OCI-M1 (cell line): ENCODE measurements at places on chromosomes 1 and 21.
A peak's percentile ranks its signal among the peaks of the same experiment; 100 is the strongest.

- DNase-seq: no peak
Observed at GRCh38 chr21:42409366-42409765, 5.7 kb downstream of the UBASH3A start.

- peak; percentile 24 for DNase-seq
Observed at GRCh38 chr1:198829944-198830343, 191.1 kb downstream of the PTPRC start.

DNA sequence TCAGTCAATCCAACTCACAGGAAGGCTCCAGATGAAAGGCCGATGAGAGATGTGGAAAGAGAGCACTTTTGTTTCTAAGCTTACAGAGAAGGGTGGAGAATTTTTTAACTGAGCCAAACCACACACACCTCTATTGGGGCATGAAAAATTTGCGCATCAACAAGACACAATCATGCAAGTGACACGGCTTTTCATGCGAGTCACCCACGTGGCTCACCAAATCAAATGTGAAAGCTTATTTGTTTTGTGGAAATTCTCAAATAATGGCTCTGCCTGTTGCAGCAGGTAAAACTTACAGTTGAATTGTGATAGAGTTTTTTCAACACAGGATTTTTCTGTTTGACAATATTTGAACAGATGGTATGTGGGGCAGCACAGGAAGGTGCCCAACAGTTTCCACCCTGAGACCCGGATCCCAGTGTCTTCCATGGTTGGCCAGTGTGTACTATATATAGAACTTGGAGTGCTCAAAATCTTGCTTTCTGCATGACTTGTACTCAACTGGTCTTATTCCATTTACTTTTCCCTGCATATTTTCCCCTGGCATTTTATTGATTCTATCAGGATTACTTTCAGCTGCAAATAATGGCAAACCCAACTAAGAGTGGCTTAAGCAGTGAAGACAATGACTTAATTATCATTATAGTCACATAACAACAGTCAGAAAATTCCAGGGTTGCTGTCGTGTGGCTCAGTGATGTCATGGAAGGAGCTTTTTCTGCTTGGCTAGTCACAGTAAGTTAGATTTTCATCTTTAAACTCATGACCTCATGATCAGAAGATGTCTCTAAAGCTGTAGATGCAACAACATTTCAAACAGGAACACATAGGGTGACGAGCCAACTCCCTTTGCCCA lies 90.6 kb upstream of the SIM2 start:
- no peak for DNase-seq

GRCh38 chr1:248800459-248800858 lies 25.3 kb downstream of the SH3BP5L start:
- no peak for DNase-seq

DNA sequence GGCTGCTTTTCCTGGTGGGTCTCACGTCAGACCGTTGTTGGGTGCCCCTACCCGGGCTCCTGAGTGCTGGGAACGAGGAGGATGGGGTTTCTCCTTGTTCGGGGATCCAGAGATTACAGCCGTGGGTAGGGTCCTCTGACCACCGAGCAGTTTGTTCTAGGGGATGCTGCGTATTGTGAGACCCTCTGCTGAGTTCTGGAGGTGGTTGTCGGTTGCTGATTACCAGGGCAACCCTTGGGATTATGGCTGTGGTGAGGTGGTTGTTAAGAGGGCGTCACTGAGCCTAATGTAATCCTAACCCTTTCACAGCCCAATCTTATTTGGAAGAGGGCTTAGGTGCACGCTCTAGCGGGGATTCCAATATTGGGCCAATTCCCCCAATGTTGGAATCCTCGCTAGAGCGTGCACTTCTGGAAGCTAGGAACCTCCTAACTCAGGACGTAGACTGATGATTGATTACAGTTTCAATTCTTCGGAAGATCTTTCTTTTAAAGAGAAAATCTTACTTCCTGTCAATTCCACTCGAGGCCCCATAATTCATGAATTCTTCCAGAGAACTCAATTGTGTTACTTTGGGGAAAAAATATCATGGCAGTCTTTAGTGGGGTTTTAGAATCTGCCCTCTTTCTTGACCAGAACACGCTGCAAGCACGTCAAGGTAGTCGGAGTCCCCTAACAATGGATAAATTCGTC lies 483 bp downstream of the TCEANC2 start:
- DNase-seq: peak; percentile 64

DNA sequence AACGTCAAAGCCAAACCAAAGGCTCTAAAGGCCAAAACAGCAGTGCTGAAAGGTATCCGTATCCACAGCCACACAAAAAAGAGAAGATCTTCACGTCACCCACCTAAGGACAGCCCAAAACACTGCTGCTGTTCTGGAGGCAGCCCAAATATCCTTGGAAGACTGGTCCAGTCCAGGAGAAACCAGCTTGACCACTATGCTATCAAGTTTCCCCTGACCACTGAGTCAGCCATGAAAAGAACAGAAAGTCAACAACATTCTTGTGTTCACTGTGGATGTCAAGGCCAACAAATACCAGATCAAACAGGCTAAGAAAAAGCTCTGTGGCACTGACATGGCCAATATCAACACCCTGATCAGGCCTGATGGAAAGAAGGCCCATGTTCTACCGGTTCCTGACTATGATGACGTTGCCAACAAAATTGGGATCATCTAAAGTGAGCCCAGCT lies 32.1 kb downstream of the ARID4B start:
- no peak for DNase-seq

GRCh38 chr1:65924471-65924870 lies 131.8 kb downstream of the PDE4B start:
- no peak for DNase-seq

DNA sequence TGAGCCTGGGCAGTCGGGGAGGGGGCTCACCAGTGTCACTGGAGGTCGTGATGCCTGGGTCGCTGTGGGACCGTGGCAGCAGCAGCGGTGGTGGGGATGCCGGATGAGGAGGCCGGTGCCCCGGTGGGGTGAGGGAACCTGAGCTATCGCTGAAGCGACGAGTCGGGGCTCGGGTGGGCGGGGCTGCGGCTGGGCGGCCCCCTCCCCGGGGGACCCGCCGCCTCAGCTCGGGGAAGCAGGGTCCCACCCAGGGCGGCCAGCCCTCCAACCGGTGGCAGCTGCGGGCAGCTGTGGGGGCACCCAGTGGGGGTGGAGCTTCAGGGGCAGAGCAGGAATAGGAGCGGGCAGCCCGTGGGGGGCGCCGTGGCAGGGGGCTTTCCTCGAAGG lies 5.0 kb downstream of the ENTREP3 start:
- DNase-seq: no peak

DNA sequence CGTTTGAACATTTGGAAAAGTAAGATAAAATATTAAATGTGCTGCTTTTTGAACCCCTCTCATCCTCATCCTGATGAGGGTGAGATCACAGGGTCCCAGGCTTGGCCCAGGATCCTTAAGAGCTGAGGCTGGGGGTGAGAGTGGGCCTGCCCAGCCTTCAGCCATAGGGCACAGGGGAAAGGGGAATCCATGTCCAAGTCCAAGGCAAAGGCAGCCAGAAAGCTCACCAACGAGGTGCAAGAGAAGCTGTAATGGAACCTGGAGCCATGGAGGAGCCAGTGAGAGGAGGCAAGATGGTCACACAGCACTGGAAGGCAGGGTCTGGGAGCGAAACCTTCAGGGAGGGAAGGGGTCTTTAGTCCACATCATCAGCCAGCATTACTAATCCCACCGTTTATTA lies 191.9 kb downstream of the RRAGC start:
- DNase-seq: no peak

DNA sequence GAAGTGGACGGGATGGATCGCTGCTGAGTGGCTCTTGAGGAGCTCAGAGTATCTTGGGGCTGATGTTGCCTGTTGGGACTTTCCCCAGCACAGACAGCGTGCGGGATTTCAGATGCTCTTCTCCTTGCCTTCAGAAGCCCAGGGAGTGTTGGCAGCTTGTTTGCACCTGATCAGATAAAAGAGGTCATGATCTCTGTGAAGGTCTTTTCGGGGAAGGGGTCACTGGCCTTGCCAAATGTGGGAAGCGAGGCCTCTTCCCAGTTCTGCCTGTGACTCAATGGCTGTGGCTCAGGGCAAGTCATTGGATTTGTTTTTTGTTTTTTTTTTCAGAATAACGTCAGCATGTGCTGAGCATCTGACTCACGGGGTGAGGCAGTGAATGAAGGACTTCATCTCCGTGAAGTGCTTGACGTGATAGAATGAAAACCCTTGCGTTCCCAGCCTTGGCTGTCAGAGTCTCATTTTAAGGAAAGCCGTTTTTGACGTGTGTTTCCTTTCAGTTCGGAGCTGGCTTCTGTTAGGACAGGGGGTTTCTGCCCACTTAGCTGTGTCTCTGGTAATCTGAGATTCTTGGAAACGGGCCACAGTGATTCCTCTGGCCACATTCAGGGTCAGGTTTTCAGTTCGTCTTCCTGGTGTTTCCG lies 46.7 kb downstream of the GALNT2 start:
- DNase-seq: no peak

- DNase-seq: peak; percentile 15
Observed at GRCh38 chr1:164748253-164748899, 189.4 kb downstream of the PBX1 start.
